Posterior vena cava (tissue), 2 donors: ENCODE measurements at places on chromosomes 11 and 22.

- no peak for DNase-seq
Measured at GRCh38 chr11:125188021-125188420, 23.5 kb downstream of the PKNOX2 start.

DNA sequence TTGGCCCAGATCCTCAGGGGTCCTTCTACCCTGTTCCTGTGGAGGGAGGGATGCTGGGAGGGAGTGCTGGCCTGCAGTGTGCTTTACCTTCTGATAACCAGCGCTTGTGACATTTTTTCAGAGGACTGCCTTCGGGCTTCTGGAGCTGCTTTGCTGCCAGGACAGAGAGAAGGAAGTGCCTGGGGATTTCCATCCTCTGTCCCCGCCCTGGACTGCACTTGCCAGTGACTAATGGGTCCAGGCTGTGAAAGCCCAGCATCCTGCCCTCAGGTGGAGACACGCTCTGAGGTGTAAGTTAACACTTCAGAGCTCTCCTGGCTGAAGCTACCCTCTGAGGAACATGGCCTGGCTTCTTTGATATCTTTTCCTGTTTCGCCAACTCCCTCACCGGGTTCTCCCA lies 158.7 kb upstream of the SYT13 start:
- DNase-seq: no peak

GRCh38 chr11:70859180-70859579 lies 393.2 kb downstream of the SHANK2 start:
- DNase-seq: no peak

- peak; percentile 61 for DNase-seq
Measured at GRCh38 chr11:12259956-12260355, 117.4 kb upstream of the PARVA start.

- DNase-seq: no peak
Measured at GRCh38 chr22:23274146-23274526, 93.8 kb downstream of the BCR start.
